ENCODE measurements at places on chromosomes 1 and 21.

DNA sequence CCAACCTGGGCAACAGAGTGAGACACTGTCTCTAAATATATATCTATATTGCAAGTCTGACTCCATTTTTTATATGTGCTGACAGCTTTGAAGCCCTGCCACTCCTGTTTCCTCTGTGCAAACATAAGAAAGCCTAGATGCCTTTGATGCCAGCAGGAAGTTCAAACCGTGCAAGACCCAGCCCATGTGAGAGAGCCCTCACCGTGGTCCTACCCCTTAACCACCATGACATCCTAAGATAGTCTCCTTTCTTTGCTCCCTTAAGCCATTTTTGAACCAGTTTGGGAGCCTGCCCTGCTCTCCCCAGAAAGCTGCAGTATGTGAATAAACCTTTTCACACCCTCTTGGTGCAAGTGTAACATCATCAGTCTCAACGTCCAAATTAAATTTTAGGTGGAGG lies 3.7 kb upstream of the DIPK1A start:
- DNase-seq, result no peak

DNA sequence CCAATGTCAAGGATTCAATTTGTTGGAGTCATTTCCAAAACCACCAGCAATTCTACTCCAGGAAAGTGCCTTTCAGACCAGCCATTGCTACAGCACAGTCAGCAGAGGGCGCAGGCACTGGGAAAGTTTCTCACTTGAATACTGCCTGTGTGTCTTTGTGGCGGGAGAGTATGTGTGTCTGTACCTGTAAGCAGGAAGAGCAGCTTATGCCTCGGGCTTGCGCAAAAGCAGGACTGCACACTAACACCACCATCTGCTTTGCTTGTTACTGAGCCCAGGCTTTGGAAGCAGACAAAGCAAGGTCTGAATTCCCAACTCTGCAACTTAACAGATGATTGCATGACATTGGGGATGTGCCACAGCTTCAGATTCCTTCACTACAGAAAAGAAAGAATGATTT lies 7.0 kb upstream of the CTSE start:
- peak; percentile 87 for DNase-seq

- no peak for DNase-seq
Measured at GRCh38 chr1:46285730-46286477, 17.5 kb downstream of the LRRC41 start.

DNA sequence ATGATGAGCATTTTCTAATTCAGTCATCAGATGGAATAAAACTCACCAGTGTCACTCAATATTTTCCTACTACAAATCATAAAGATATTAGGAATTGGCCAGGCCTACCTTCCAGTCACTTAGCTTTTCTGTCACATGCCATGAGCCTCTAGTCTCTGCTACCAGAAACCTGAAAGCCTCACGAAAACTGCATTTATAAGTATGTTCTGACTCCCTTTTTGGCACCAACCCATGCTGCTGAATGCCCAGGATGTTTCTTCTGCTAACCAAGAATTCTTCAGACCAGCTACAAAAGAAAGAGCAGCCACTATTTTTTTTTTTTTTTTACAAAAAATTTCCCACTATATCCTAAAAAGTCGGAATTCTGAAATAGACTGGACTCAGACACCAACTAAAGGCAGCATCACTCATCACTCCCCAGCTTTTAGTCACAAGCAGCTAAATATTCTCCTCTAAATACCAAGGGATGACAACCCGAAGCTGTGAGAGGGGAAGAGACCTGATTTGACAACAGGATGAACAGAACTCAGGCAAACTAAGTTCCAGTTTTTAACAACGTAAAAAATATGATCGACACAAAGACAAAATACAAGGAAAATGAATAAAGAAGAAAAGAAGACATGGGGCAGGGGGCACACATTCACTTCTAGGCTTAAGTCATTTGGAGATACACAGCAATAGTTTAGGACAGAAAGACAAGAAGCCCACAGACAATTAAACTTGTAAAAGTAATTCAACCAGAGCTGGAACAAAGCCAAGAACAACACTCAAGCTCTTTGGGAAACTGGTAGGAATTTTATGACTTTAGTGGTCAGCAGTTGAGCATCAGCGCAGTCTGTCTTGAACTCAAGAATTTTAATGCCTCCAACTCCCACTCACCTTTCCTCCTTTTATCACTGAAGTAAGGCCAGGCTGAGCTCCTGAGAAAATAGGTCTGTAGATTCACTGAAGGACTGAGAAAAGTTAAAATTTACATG lies 1.7 kb downstream of the DCAF8 start:
- DNase-seq, result peak; percentile 15

DNA sequence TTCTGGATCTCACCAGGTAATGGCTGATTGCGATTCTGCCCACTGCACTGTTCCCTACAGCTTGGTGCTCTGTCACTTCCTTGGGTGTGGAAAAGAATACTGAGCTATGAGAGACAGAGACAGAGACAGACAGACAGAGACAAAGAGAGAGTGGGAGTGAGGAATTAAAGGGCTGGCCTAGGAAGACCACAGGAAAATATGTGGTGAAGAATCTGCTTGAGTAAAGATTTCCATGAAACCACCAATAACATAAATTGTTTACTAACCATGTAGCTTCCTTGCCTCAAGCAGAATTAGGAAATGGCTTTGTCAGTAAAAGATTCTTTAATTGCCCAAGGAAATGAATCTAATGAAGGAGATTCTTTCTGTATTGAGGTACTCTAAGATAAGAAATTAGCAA lies 54.4 kb downstream of the MPZL1 start:
- no peak for DNase-seq

DNA sequence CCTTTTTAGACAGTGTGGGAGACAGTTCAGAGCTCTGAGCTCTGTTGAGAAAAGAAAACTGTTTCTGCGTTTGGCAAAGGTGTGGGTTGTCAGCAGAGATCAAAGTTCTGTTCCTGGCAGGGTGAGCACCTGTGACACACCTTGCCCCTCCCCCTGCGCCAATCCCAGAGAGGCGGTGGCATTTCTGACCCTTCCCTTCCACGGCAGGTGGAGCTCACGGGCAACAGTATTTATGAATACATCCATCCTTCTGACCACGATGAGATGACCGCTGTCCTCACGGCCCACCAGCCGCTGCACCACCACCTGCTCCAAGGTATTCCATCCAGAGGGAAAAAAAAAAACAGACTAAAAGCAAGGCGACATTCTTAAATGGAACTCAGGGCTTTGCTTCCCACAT lies 20.7 kb downstream of the SIM2 start:
- no peak for DNase-seq

Measured in foreskin keratinocyte (primary cell).